Fibroblast of lung (primary cell): ENCODE measurements at places on chromosomes 5 and 9. TPM values are rescaled to one million over a fixed set of nuclear protein-coding genes. Genes with fewer than 3 reads are reported as not detected.

TIMD4 gene
- not detected in 2 replicates for total RNA-seq

EIF4E1B gene
- not detected in 2 replicates for total RNA-seq

SOX30 gene
- total RNA-seq = under 0.01 TPM in 1 of 2 replicates, not detected in the other

ADGRV1 gene
- under 0.01 and 0.17 TPM in 2 replicates for total RNA-seq

TLN1 gene
- total RNA-seq = 214 and 405 TPM in 2 replicates

MYOZ3 gene
- total RNA-seq = 0.33 and 0.77 TPM in 2 replicates

PCDHGA3 gene
- total RNA-seq = 1.5 and 2.8 TPM in 2 replicates

THBS4 gene
- total RNA-seq = 1.5 and 2.3 TPM in 2 replicates

SPATA6L gene
- total RNA-seq = 0.77 and 1.2 TPM in 2 replicates

FBP2 gene
- not detected in 2 replicates for total RNA-seq

TAF1L gene
- total RNA-seq = under 0.01 TPM in 2 replicates

ITK gene
- total RNA-seq = 0.17 TPM in 1 of 2 replicates, not detected in the other

IFNB1 gene
- under 0.01 and 0.17 TPM in 2 replicates for total RNA-seq

GNA14 gene
- 0.26 and 0.50 TPM in 2 replicates for total RNA-seq

ATOSB gene
- total RNA-seq = 8.7 and 18.2 TPM in 2 replicates

IGIP gene
- 11.7 and 13.4 TPM in 2 replicates for total RNA-seq

GAPVD1 gene
- 54.7 and 72.3 TPM in 2 replicates for total RNA-seq

PCDHGB2 gene
- total RNA-seq = 3.1 and 4.6 TPM in 2 replicates

WDR31 gene
- 3.1 and 4.0 TPM in 2 replicates for total RNA-seq

VAV2 gene
- total RNA-seq = 15.2 and 17.7 TPM in 2 replicates

SLC36A2 gene
- total RNA-seq = not detected in 2 replicates

FOXD4L5 gene
- total RNA-seq = under 0.01 TPM in 2 replicates

PHF24 gene
- under 0.01 and 0.17 TPM in 2 replicates for total RNA-seq

PNPLA7 gene
- total RNA-seq = 1.3 and 3.0 TPM in 2 replicates

MARCOL gene
- not detected in 2 replicates for total RNA-seq
